ENCODE measurements at places on chromosomes 2 and 18.
A peak's percentile ranks its signal among the peaks of the same experiment; 100 is the strongest.

GRCh38 chr2:136005462-136006196 lies 20.2 kb upstream of the DARS1 start:
- no peak for DNase-seq

GRCh38 chr2:218394298-218395089 lies 5.2 kb upstream of the CTDSP1 start:
- no peak for DNase-seq

- peak; percentile 82 for DNase-seq
These were observed 24.3 kb upstream of the STAT1 start for GRCh38 chr2:191038241-191038725.

GRCh38 chr18:37179384-37179783 lies 350.5 kb downstream of the KIAA1328 start:
- no peak for DNase-seq

DNA sequence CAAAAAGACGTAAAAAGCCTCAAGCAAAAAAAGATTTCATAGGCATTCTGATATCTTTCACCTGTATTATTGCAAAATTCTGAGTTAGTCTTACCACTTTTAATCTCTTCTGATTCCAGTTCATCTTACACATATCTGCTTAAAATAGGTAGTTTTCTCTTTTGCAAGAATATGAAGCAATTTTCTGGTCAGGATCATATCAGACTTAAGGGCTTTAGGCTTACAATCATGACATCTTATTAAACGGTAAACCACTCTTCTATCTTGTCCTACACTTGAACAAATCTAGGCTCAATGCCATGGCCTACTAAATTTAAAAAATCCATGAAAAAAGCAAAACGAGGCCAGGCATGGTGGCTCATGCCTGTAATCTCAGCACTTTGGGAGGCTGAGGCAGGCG lies 50.1 kb upstream of the GAREM1 start:
- DNase-seq = peak; percentile 2

GRCh38 chr2:128504246-128505149 lies 185.8 kb upstream of the HS6ST1 start:
- DNase-seq = no peak

GRCh38 chr2:172205292-172205691 lies 102.6 kb upstream of the DLX2 start:
- DNase-seq = no peak
